ENCODE measurements at places on chromosomes 16 and 17. TPM values are rescaled to one million over a fixed set of nuclear protein-coding genes. Genes with fewer than 3 reads are reported as not detected.

The TPSG1 gene
- not detected for polyA plus RNA-seq

DNA sequence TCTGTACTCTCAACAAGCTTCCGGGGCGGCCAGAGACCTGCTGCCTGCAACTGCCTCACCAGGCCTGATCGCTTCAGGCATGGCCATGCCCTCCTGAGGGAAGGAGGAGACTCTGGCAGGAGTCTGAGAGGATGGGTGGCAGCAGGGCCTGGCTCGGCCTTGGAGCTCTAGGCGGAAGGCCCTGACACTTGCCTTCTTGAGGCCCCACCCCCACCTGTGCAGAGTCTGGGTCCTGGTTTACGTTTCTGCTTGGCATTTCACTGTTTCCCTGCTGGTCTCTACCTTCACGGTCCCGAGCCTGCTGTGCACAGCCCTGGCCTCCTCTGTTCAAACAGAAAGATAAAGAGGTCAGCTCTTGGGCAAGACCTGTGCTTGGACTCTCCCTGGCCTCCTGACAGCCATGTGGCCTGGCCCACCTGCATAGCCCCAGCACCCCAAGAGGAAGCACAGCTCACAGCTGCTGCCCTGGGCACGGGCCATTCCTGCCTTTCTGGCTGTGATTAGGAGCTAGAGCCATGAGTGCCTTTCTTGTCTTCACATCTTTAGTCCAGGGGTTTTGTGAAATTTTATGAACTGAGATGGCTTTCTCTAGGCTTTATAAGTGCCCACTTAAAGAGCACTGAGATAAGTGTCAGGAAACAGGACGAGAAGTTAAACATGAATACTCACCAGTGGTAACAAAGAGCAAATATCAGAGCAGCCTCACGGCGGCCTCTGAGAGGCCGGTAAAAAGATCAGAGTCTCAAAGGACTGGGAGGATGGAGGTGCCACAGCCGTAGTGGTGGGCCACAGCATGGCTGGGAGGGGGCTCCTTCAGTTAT lies 25.6 kb upstream of the MTSS2 start:
- H3K4me3 ChIP-seq = no peak overlapping the region
- H3K36me3 ChIP-seq = no peaks in the 10 kb centered on the region
- peaks cover 40% of the 10 kb centered on the region for H3K4me1 ChIP-seq
- no peak for DNase-seq

DNA sequence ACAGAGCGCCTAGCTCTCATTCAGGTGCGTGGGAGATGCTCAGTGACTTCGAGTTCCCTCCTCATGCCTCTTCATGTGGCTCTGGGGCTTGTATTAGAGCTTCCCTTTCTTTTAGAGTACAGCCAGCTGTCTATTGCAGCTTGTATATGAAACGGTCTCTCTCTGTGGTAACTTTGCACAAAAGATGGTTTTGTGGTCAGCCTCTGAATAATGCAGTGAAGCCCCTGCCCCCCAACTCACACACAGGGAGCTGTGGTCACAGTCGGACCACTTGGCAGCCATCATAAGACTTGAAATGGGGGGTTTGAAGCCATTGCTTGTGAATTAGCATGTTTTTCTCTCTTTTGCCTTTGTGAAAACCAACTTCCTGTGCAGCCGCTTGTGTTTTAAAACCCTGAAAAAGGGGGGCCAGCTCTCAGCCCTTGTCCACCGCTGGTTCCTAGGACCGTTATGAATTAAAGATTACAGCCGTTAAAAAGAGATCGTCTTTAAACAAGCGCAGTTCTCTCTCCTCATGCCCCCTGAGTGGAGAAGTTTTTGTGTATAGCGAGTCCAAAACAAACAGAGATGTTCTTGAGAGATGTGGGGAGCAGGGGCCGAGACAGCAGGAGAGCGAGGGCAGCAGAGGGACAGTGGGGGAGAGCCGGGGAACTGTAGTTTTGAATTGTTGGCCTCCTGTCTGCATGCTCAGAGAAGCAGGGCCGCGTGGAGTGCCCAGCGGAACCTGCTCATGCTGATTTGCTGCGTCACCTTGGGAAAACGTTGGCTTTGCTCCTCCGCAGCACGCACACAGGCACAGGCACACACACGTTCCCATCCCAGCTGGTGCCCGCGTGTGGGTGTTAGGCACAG lies 199.0 kb downstream of the MSI2 start:
- peak; percentile 57 for DNase-seq
- no peak overlapping the region for H3K27ac ChIP-seq
- H3K27me3 ChIP-seq = no peaks in the 10 kb centered on the region
- peaks cover 9% of the 10 kb centered on the region for H3K4me1 ChIP-seq

- H3K27me3 ChIP-seq = no peaks in the 10 kb centered on the region
- DNase-seq = peak; percentile 80
- H3K27ac ChIP-seq = no peak overlapping the region
- H3K36me3 ChIP-seq = peaks cover 7% of the 10 kb centered on the region
- peaks cover 2% of the 10 kb centered on the region for H3K4me1 ChIP-seq
- H3K4me3 ChIP-seq = no peak overlapping the region
Measured at GRCh38 chr16:12132290-12132689, 155.8 kb downstream of the SNX29 start.

DNA sequence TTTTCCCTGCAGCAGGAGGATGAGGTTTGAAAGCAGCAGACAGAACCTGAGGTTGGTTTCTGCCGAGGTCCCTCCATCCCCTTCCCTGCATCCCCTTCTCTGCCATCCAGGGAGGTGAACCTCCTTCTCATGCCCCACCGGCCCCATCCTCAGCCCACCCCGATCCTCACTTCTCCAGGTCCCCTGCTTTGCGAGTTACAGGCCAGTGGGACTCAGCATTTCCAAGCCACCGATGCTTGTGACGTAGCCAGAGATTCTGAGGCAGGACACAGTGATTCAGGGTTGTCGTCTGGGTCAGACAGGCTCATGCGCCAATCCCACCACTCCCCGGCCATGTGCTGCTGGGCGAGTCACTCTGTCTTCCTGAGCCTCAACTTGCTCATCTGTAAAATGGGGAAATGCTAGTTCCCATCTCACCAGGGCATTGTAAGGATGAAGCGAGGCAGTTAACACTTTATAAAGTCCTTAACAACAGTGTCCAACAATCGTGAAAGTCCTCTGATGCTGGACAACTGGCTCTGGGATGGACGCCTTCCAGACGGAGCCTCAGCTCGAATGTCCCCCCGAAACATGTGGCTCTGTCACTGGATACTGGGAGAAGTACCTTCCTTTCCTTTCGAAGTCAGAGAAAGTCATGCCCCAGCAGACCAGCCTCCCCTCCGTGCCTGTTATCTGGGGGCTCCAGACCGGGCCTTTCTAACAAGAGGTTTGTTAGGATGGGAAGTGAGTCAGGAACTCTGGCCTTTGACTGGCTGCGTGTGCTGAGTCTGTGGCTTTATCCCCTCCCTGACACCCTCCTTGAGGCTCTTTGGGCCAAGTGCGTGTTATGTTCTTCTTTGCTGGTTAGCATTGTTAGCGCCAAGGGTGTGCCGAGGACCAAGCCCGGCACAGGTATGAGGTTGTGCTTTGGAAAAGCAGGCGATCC lies 21.9 kb downstream of the SEC14L5 start:
- H3K27me3 ChIP-seq = peaks cover 23% of the 10 kb centered on the region
- H3K4me3 ChIP-seq = no peak overlapping the region
- no peaks in the 10 kb centered on the region for H3K36me3 ChIP-seq
- H3K4me1 ChIP-seq = no peaks in the 10 kb centered on the region
